ENCODE measurements at places on chromosomes 5 and 9. TPM values are rescaled to one million over a fixed set of nuclear protein-coding genes. Genes with fewer than 3 reads are reported as not detected.

Gene ARHGEF39
- total RNA-seq, result 21.6 TPM

DNA sequence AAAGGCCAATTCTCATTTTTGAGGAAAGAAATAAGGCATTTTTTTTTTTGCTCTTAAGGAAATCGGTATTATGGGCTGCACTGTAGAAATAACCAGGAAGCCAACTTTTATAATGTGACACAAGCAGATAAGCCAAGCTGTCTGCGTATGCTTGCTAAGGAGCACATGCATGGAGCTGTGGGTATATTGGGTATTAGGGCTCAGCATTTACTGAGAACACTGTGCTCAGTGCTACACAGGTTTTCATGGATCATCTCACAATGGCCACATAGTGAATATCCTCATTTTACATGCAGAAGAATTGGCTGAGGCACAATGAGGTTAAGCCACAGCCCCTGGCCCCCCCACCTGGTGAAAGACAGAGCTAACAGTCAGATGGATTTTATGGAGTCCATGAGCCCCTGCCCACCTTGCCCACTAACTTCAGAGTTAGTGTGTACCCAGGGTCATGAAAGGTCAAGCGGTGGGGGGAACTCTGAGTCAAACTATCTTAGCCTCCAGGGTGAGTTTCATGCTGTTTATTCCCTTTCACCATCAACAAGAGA lies 204.8 kb downstream of the SPATA31A6 start:
- DNase-seq, result no peak

- DNase-seq, result no peak
Measured at GRCh38 chr9:108809269-108809668, 46.5 kb downstream of the ACTL7B start.

Gene BTNL8
- total RNA-seq, result not detected

- no peak for DNase-seq
Measured at GRCh38 chr5:139461698-139462097, 845 bp downstream of the ECSCR start.

DNA sequence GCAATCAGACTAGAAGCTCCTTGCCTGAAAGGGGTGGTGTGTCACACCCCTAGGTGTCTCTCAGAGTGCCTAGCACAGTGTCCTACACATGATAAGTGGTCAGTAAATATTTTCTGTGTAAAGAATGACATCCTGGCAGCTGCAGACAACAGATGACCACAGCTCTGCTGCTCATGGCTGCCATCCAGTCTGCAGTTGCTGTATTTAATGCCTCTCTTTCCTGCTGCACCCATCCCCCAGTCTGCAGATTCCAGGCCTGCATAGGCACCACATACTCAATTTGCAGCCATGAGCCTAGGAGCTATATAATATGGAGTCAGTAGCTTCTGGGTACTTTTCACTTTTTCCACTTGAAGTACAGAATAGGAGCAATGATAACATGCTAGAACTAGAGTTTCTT lies 94.9 kb upstream of the NR4A3 start:
- no peak for DNase-seq

- no peak for DNase-seq
Measured at GRCh38 chr9:19924080-19924479, 135.2 kb upstream of the SLC24A2 start.

DNA sequence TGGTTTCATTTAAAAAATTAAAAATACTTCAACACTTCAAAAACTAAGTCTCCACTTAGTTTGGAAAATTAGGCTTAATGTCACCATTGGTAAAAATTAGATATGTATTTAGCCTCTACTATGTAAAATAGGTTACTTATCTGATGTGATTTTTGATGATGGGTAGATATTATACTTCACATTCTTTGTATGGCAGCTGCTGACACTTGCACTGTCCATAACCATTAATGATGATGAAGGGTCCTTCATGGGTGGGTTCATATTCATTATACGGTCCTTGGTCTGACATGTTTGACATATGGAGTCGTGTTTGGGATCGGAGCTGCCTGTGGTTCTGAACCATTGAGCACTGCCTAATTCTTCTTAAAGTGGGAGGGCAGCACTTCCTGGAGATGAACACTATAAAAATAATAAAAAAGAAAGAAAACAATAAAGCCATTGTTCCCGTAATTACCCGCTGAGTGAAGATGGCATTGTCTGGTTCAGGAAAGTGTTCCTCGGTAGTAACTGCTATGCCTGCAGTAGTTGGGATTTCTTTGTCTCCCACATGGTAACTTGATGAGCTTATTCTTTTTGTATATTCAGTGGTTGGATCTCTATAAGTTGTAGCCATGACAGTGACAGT lies 2.2 kb downstream of the LRRTM2 start:
- no peak for DNase-seq
